Activated T-cell treated with anti-CD3 and anti-CD28 coated beads for 4 hours (primary cell): ENCODE measurements at places on chromosomes 7 and 10.

GRCh38 chr7:72190146-72190545, 222.0 kb downstream of the CALN1 start:
- DNase-seq = no peak

DNA sequence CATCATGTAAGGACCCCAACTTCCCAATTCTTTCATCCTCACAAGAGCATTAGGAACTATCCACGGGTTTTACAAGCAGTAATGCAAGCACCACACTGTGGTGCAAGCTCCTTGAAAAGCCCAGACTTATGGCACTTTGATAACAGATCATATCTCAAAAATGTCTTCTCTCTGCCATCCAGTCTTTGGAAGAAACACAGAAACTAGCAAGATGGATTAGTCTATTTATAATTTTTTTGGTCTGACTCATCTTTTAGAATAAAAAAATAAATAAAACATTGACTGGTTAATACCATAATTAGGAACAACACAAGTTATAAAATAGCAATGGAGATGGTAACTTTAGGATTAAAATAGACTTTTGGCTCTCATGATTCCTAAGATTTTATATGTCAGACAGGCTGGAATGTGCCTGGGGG, 49.0 kb upstream of the CALD1 start:
- no peak for DNase-seq

DNA sequence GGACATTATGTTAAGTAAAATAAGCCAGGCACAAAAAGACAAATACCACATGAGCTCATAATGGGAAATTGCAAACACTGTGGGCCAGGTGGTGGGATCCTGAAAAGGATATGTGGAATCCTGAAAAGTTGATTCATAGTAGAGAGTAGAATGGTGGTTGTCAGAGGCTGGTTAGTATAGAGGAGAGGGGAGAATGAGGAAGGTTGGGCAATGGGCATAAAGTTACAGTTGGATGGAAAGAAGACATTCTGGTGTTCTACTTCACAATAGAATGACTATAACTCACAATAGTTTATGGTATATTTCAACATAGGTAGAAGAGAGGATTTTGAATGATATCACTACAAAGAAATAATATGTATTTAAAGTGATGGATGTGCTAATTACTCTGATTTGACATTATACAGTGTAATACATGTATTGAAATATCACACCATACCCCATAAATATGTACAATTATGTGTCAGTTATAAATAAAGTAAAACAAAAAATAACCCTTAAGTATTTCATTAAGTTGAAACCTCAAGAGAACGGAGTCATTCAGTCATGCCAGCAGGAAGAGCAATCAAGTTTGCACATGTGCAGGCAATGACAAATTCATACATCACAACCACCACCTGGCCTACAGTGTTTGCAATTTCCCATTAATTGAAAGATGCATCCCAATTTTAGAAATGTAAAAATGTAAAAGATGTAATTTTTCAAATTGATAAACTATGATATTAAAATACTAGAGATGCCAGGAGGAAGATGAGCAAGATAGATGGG, 156.7 kb downstream of the MAGI2 start:
- DNase-seq = no peak

DNA sequence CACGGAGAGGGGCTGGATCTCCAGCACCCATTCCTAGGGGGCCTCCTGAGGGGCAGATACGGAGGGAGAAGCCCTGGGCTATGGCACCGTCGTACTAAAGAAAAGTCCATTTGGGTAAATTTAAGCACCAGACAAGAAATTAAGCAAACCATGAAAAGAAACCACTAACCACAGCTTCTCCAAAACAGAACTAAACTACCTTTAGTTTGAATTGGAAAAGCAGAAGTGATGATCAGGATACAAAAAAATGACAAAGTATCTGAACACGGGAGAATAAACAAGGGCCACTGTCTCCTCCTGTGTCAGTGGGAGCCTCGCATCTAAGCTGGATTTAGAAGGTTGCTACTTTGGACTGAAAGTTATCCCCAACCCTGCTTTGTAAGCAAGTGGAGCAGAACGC, 69.1 kb downstream of the DIP2C start:
- DNase-seq = no peak

DNA sequence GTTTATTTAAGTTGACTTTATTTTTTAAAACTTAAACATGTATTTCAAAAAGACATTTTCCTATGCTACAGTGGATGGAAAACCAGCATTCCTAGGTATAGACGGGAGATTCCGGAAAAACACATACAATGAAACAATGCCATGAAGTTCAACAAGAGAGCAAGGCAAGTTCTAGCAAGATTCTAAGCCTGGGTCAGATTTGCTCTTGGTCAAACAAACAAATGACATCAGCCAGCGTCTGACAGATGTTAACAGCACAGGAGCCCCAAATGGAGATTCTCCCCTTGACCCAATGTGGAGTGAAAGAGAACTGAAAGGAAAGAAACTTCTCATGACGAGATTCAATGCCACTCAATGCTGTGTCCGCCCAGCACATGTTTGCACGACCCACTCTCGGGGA, 149.9 kb downstream of the NEURL1 start:
- DNase-seq = no peak

GRCh38 chr10:28250782-28251181, 52.1 kb downstream of the MPP7 start:
- no peak for DNase-seq

DNA sequence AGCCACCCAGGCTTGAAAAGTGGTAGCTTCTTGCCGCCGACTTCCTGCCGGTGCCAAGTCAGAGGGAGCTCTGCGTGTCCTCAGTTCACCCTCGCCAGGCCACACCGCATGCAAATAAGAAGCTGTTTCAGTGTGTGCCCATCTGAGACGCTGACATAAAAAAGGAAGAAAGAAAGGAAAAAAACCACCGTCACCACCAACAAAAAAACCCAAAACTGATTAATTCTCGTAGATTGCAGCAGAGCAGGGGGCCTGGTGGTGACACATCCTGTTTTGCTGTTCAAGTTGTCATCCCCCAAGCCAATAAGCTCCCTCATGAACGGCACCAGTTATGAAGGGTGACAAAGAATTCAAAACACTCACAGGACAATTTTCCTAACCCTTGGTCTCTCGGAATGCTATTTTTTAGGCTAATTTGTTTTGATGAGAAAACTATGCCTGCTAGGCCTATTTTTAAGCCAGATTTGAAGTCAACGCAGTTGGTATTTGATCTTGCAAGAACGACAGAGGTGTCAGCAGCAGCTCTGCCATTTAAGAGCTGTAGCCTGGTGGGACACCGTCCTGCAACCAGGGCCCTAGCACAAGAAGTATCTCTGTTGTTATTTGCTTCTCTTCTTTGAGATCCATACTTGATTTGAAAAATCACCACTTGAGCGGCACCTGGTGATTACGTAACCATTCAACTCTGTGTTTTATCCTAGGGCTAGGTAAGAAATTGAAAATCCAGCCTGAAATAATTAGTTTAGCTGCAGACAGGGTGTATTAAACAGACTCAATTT, 145.6 kb downstream of the PFKFB3 start:
- DNase-seq = peak; percentile 56

DNA sequence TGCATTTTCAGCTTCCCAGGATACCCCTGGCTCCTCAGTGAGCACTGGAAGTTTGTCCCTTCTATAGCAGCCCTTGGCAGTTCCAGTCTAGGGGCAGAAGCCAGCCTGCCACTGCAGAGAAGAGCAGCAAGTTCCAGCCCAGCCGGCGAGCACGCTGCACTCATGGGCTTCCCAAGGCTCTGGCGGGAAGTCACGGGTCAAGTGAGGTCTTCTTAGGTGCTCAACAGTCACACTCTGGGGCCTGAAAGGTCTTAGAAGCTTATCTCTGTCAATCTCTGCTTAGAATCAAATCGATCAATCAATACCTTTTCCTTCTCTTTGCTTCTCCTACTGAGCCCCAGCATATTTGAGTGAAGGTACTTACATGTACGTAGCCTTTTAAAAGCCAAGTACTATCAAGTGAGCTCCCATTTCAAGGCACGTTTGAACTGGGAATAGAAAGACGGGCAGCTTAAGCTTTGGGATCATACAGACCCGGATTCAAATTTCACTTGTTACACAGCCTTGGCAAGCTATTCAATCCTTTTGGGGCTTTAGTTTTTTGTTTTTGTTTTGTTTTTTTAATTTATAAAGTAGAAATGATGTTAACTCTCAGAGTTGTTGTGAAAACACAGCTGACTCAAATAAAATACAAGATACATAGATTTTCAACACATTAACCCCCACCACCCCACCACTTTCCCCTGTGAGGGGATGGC, 152.6 kb upstream of the KLF14 start:
- no peak for DNase-seq

DNA sequence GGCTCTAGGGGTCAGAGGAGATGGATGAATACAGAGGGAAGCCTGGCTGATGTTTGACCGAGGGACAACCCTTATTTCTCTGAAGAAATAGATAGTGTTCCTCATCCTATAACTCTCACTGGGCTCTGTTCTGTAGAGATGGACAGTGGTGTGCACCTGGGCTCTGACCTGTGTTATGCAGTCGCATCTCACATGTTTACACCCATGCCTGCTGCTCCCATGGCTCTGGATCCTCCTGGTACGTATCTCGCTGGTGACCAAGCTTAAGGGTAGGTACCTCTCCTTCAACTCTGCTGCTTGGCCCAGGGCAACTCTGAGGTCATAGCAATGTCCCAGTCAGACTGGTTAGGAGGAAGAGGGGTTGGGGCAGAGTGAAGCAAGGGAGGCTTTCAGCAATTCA, 42.8 kb downstream of the ADRA2A start:
- DNase-seq = no peak

- no peak for DNase-seq
These were observed 1.9 kb upstream of the SNX13 start for GRCh38 chr7:17942231-17942630.

GRCh38 chr10:132716691-132717490, 69.1 kb downstream of the NKX6-2 start:
- DNase-seq = no peak

DNA sequence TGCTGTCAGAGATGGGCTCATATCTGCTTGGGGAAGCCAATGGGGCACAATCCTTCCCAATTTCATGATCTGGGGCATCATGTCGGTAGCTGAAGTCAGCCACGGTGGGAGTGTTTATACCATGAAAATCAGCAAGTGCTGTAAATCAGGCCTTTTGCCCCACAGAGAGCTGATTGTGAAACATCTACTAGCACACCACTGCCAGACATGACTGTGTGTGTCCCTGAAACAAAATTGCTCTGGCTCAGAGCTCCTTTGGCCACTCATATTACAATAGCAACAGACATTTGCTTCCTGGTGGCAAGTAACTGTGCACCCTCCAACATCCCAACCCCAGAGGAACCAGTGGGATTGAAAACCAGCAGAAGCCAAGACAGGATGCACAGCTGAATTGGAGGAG, 23.7 kb downstream of the GPR26 start:
- DNase-seq = no peak

GRCh38 chr10:104274762-104275721, 6.1 kb downstream of the GSTO2 start:
- peak; percentile 30 for DNase-seq

DNA sequence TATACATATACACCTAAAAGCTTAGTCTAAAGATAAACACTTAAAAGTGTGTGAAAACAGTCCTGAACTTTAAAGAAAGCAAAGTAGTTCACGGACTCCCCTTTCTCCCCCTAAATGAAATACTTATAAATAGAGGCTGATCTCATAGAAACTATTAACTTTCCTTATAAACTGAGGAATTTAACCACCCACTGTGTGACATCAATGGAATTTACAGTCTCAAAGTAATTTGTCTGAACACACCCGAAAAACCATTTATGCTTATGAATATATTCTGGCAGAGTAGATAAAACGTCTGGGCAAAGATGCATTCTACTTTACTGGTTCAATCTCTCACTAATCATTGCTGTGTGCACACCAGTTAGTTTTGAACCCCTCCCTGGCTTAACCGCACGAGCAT, 181.8 kb upstream of the DGKB start:
- DNase-seq = no peak

DNA sequence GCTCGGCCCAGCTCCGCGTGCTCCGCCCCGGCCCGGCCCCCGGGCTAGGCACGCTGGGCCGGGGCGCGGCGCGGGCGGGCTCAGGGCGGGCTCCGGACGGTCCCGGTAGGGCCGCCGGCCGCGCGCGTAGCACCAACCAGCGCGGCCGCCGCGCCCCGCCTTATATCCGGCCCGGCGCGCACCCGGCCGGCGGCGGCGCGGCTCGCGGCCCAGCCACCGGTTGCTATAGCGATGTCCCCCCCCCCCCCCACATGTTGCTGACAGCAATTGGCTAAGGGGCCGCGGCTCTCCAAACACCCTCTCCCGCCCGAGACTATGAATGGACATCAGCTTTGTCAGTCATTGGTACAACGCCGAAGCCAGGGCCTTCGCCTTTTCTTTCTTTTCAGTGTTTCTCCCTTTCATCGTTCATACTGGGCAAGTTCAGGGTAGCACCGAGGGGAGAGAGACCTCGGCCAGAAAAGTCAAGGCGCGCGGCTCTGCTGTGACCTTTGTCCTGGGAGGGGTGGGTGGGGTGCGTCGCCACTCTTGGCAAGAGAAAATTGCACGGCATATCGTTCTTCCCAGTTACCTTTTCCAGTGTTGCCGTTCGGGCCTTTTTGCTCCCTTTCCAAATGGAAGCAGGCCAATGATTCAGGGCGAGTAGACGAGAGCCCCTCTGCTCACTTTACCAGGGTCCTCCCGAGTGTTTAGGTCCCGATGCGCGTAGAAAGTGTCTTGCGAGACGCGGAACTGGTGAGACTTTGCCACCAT, 354.2 kb downstream of the DNAJB6 start:
- DNase-seq = no peak

DNA sequence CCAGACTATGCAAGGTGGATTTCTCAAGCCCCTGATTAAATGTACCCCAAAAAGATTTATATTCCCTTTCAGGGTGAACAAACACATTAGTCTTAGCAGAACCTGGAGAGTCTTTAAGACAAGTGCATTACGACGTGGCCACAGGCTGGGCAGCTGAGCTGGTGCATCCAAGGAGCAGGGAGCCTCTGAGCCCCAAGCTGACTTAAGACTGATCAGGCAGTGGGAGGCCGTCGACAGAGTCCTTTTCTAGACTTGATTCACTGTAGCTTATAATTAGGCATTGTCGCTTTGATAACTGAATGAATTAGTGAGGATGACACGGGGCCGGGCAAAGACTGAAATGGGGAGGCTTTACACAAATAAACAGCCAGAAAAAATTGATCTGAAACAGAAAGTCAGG, 353.2 kb downstream of the GPAM start:
- DNase-seq = no peak

- no peak for DNase-seq
These were observed 141.1 kb upstream of the ITGB1 start for GRCh38 chr10:33098951-33099663.

DNA sequence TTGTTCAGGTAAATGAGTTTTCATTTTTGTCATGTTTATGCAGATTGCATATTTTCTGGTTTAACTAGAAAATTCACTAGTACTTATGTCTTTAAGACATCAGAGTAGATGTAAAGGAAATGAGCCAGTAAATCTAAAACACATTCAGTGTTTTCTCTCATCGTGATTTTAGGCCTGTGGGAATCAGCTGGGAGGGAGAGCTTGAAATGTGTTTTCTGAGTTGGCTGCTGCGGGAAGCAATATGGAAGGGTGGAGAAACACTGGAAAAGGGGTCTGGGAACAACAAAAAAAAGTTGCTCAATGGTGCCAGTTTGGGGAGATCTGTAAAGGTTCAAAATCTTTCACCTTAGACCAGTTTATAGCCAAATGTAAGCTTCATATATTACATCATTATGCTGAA, 284.1 kb downstream of the POU6F2 start:
- no peak for DNase-seq

- DNase-seq = no peak
These were observed 32.2 kb upstream of the ITGB8 start for GRCh38 chr7:20298486-20298901.

- DNase-seq = no peak
These were observed 67.4 kb upstream of the ZNF438 start for GRCh38 chr10:31099094-31099493.
